Pons (tissue), 1 donor: ENCODE measurements at places on chromosomes 2 and 18.

- no peak for DNase-seq
Observed at GRCh38 chr2:196271795-196272194, 100.4 kb upstream of the STK17B start.

GRCh38 chr2:128347701-128348539 lies 29.3 kb upstream of the HS6ST1 start:
- peak; percentile 54 for DNase-seq

GRCh38 chr18:31015715-31016434 lies 26.7 kb downstream of the DSC3 start:
- DNase-seq = no peak

- DNase-seq = no peak
Observed at GRCh38 chr2:148567716-148568115, 76.8 kb upstream of the EPC2 start.

DNA sequence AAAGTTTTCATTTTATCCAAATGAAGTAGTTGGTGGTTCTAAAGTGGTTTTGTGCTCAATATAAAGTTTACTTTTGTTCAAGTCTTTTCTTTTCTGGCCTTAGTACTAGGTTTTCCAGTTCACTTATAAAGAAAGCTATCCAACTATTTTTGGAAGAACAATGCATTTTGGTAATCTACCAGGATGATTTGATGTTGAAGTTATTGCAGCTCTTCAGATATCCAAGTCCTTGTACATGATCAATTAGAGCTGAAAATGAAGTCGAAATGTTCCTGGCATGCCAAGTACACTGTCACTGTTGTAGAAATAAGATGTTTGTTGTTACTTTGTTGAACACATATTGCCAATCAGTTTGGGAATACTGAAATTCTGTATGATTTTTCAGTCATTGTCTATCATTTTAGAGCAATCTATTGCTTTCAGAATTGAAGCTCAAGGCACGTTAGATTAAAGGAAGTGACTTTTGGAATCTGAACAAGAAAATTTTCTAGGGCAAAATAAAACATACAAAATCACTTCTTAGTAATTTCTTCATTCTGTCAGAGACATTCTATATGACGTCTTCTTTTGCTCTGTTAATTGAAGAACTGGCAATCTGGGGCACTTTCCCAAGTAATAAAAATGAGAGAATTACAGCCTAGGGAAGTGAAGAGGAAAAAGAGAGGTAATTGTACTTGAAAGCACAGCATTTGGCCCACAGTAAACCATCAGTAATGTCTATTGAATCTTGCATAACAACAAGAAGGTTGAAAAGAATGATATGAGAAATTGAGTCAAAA lies 232.3 kb downstream of the MREG start:
- no peak for DNase-seq

DNA sequence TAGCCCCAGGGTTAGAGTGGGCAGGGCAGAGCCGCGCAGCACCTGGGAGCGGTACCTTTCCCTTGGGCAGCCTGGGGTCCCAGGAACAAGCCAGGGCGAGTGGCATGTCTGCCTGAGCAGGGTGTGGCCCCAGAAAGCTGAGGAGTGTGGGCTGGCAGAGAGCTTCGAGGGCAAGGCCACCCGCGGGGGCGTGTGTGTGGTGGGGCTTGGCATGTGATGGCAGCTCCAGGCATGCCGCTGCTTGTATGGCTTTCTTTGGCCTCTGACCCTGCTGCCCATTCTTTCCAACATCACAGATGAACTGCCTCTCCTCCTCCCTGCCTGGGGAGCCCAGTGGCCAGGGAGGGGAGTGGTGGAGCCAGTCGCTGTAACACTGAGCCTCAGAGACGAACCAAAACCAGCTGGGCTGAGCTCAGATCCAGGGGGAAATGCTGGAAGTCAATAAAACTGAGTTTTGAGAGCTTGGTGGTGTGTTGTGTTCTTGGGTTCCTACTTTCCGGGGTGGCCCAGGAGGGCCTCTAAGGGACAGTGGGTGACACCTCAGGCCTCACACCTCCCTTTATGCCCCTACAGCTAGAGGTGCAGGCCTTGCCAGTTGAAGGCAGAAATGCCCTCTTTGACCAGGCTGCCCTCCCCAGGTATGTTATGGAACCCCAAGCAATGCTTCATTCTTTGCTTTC lies 7.4 kb downstream of the DNAJB2 start:
- DNase-seq = peak; percentile 70

GRCh38 chr2:241051578-241052487 lies 50.3 kb downstream of the MTERF4 start:
- no peak for DNase-seq

DNA sequence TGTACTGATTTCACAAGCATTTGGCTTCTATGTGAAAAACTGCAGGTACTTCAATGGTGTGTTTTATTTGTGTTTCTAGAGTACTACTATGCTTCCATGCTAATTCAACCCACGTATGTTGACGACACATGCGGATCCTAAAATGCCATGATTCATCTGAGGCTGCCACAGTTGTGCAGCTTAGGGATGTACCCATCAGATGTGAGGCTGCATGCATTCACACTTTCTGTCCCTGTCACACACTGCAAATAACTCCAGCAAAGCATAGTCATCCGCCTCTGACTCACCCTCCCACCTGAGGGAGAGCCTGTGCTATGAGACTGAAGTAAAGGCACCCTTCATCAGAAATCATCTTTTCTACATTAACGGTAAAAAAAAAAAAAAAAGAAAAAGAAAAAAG lies 22.1 kb upstream of the SERTAD2 start:
- no peak for DNase-seq

- DNase-seq = no peak
Observed at GRCh38 chr18:57649556-57650500, 28.2 kb upstream of the NARS1 start.

DNA sequence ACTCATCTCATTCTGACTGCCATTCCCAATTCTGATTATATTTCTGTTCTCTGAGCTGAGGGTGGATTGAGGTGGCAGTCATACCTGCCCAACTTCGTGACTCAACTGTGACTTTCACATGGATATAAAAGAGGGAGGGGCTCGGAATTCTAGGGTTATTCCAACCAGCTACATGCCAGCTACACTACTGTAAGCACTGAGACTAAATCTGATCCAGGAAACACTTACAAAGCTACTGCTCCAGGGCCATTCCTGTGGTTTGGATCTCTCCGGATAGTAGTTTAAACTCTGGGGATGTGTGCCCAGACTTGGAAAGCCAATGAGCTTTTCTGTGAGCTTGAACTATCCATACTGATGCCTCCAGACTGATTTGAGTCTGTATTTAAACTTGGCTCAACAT lies 7.9 kb downstream of the MAP2 start:
- DNase-seq = no peak

DNA sequence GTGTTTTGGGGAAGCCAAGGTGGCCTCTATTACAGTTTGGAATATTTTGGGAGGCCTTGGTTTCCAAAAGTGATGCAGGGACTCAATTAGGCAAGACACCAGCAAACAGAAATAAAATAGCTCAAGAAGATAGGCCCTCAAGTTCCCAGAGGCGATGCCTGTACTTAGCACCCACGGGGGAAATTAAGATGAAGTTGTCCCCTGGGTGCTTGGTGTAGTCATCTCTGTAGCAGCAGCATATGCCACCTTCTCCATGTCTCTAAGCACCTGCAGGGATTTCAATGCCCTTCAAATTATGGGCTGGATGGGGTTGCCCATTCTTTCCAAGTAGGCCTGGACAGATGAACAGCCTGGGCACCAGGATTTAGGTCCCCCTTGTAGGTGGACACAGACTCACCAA lies 185.0 kb downstream of the CTIF start:
- DNase-seq = no peak

- no peak for DNase-seq
Observed at GRCh38 chr18:11279461-11279860, 130.1 kb upstream of the PIEZO2 start.

- DNase-seq = no peak
Observed at GRCh38 chr2:64581777-64582539, 57.8 kb downstream of the AFTPH start.

- no peak for DNase-seq
Observed at GRCh38 chr2:25576596-25576995, 96.8 kb downstream of the DTNB start.

- no peak for DNase-seq
Observed at GRCh38 chr2:66748939-66749338, 314.0 kb downstream of the MEIS1 start.

GRCh38 chr2:207121784-207122183 lies 44.0 kb downstream of the KLF7 start:
- DNase-seq = no peak

- no peak for DNase-seq
Observed at GRCh38 chr2:182259629-182260150, 167.1 kb downstream of the PDE1A start.

DNA sequence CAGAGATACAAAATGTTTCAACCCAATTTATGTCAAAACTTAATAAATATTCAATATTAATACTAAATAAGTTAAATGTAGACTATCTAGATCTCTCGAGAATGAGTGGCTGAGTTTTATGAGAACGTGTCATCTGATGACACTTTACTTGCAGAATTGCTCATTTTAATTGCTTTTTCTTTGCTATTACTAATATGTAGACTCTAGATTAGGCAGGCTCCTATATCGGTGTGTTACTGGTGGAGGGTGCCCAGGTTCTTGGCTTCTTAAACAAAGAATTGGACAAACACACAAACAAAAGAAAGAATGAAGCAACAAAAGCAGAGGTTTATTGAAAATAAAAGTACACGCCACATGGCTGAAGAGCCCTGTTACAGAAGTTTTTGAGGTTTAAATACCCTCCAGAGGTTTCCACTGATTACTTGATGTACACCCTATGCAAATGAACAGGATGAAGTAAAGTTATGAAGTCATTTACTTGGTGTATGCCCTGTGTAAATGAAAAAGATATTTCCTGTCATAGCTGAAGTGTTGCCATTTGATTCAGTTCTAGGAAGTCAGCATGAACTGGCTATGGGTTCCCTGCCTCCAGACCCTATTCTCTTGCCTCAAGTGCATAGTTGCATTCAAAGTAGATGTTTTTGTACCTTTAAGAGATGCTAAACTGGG lies 122.9 kb upstream of the ITGA4 start:
- no peak for DNase-seq

- no peak for DNase-seq
Observed at GRCh38 chr2:223647258-223647952, 45.2 kb upstream of the SCG2 start.

DNA sequence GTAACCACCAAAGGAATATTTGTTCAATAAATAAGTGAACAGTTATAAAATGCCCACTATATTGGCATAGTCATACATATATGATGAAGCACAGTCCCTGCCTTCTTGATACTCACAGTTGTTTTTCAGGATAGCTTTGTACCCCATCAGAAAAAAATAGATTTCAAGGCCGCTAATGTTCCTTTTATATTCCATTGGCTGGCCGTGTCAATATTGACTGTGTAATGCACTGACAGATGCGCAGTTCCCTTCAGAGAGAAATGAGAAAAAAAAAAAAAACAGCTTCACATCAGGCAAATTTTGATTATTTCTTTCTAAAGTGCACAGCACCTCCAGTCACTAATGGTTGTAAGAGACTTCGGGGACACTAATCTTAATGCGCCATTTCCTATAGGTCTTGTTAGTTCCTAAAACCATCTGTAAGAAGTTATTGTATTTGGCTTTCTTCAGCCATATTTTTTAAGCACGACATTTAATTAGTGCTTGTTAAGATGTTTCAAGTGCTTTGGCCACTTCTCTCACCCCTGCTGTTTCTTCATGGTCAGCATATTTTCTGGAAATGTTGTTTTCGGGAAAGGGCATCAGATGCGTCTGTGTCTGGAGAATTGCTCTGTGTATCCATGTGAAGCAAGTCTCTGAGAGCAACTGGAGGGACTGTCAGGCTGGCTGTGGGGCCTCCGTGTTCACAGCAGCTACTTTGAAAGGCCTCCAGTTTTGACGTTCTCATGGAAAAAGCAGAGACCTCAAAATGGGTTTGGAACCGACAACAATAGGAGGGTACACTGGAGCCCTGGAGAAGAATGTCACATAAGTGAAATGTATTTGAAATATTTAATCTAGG lies 378.3 kb downstream of the MTX2 start:
- no peak for DNase-seq

DNA sequence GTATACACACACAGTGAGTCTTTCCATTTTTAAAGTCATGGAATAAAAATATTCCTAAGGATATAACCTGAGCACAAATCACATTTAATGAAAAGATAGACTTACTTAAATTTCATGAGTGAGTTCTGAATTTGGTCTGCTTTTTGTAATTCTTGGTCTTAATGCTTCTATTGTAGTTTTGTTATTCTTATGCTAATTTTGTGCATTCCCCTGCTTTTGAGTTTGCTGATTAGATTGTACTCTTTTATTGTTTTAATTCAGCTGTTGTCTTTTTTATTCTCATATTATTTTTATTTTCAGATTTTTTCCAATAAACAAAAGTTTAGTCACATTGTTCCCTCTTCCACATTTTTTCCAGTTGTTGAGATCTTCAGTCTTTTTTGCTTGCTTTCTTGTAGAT lies 202.4 kb downstream of the ZNF407 start:
- no peak for DNase-seq

DNA sequence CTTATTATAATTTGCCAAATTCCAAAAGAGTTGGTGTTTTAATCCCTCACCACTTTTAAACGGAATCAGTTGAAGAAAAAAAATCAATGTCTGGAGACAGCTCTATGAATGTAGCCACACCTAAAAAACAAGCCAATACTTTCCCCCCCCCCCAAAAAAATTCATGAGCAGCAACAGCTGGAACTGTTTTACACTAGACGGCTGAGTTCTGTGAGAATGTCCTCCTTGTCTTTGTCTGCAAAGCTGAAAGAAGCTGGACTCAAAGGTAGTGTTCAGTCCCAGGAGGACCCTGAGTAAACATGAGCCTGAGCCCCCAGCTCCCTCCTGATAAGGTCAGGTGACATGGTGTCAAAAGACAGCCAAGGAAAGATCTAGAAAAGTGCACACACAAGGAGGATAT lies 68.2 kb downstream of the ZNF521 start:
- no peak for DNase-seq

- no peak for DNase-seq
Observed at GRCh38 chr18:13461469-13461868, 242.9 kb downstream of the LDLRAD4 start.

- DNase-seq = no peak
Observed at GRCh38 chr2:8671176-8671575, 10.7 kb upstream of the ID2 start.

DNA sequence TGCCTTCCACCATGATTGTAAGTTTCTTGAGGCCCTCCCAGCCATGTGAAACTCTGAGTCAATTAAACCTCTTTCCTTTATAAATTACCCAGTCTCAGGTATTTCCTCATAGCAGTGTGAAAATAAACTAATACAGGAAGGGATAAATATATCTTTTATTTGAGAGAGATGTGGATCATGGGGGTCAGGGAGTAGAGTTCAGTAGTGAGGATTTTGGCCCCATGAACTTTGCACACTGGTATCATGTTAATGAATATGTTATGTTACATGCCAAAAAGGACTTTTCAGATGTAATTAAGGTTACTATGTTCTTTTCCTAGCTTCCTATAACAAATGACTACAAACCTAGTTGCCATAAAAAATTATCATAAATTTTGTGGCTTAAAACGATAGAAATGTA lies 1393.7 kb downstream of the DSC3 start:
- DNase-seq = no peak

DNA sequence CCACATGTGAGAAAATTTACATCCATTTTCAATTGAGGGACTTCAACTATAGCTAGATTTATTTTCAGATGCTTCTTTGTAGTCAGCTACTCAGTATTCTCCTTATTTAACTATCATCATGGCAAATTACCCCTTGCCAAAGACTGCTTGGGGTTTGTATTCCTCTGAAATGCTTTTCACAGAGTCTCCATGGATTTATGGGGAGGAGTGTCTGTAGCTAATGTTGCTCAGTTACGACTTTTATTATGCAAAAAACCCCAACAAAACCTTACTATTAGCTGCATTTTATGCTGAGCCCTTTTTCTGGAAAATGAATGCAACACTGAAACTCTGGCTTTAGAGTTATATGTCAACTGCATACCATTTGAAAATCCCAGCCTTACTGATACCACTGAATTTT lies 78.6 kb downstream of the RFTN2 start:
- DNase-seq = peak; percentile 65
